NCI-H1930 (cell line): ENCODE measurements at places on chromosomes 16 and 17.

DNA sequence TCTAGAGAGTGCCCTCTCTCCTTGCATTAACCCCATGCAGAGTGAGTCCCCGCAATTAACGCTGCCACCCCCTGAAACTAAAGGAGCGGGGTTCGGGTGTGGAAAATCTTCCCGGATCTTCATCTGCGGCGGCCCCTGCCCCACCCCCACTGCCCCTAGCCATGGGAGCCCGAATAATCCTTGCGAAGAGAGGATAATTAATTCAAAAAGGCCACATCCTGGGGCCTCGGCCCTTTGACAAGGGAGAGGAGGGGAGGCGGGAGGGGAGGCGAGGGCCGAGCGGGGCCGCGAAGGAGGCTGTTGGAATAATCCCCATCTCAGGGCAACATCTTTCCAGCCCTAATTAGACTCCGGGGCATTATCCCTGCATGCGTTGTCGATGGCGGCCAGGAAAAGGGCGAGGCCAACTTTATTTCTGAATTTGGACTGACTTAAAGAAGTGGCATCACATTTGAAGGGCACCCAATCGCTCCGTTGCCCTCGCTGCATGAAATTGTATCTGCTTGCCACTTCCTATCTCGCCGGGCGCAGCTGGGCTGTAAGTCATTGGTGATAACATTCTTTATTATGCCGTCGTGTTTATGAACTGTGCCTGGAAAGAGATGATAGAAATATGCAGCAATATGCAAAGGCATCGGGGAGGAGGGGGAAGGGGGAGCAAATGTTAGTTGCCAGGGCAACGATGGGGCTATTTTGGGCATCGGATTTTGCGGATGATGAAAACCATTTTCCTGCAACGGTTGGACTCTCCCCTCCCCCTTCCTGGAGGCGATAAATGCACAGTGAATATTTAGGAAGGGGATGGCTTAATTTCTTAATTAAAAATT lies 387.1 kb upstream of the TNRC6C start:
- DNase-seq, result no peak

- DNase-seq, result no peak
Measured at GRCh38 chr16:19458722-19459379, 41.2 kb downstream of the TMC5 start.

DNA sequence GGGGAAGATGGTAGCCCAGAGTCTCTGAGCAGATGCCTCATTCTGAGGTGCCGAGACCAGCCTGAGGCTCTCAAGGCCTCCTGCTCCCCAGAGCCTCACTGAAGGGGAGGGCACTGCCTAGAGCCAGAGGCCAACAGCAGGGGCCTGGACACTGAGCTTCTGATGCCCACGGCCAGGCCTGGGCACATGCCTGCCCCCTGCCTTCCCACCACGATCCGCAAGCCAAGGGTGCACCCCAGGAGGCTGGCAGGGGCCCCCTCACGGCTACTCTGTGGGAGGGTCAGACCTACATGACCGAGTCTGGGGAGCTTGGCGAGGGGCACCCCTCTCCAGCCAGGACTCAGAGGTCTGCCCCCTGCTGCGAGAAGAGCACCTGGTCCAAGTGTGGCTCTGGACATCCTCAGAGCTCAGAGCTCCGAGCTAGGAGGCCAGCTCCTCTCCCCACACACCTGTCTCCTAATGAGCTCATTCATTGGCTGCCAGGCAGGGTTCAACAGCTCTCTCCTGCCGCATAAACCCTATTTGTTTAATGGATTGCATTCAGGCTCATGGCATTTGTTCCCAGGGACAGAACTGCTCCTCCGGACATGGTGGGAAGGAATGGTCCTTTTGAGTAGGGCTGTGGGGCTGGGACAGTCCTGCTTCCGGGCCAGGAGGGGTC lies 13.9 kb downstream of the OTOP3 start:
- no peak for DNase-seq

- no peak for DNase-seq
Measured at GRCh38 chr16:64745258-64745930, 376.5 kb downstream of the CDH11 start.

- no peak for DNase-seq
Measured at GRCh38 chr16:70512456-70512855, 10.9 kb downstream of the COG4 start.

GRCh38 chr16:6571044-6571443 lies 761.6 kb upstream of the RBFOX1 start:
- DNase-seq, result peak; percentile 30

DNA sequence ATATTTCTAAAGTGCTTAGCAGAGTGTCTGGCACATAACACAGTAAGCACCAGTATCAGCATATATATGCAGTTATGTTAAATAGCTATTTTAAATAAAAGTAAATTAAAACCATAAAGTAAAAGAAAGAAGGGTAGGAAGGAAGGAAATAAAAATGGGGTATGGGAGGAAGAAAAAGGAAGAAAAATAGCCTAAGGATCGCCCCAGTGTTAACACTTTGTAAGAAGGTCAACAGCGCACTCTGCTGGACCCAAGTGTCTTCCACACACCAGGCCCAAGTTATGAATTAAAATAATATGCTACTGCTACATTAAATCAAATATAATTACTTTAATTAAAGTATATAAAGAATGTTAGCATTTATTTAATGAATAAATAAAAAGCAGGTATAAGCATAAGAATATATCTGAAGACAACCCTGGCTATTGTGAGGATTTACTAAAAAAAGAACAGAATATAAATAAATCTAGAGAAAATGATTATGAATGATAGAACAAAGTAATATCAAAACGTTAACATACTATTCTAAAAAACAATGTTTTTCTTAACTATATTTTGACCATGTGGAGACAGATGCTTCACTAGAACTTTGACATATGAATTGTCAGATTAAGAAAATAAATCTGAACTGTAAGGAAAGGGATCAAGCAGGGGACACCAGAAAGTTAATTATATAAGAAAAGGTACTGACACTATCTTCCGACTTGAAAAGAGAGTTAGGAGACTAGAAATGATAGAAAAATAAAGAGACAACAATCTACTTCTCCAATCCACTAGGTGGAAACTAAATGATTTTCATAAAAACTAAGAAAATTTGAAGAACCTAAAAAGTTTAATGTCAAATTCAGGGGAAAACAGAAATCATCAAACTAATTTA lies 25.9 kb downstream of the BRIP1 start:
- peak; percentile 2 for DNase-seq

- no peak for DNase-seq
Measured at GRCh38 chr17:9956474-9957131, 51.5 kb upstream of the RCVRN start.

- no peak for DNase-seq
Measured at GRCh38 chr16:63563819-63564505, 1527.7 kb upstream of the CDH8 start.

- no peak for DNase-seq
Measured at GRCh38 chr17:70110443-70110880, 35.4 kb downstream of the KCNJ16 start.

GRCh38 chr16:67441907-67442306 lies 11.0 kb downstream of the HSD11B2 start:
- no peak for DNase-seq

DNA sequence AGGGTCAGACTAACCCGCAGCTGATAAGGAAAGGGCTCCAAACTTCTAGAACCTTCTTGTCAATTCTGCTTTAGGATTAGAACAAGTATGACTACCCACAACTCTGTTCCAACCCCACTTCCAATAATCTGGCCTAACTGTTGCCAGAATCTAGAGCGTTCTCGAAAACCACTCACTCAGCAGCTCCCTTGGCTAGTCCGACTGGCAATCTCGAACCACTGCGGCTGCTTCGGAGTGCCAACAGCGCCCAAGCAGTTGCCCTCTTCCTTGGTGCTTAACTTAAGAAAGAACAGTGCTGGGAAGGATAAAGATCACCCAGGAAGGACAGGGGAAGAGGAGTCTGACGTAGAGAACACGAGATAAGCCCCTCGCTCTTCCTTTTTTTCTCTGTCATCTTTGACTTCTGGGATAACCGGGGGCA lies 818 bp downstream of the DNAJC7 start:
- no peak for DNase-seq

DNA sequence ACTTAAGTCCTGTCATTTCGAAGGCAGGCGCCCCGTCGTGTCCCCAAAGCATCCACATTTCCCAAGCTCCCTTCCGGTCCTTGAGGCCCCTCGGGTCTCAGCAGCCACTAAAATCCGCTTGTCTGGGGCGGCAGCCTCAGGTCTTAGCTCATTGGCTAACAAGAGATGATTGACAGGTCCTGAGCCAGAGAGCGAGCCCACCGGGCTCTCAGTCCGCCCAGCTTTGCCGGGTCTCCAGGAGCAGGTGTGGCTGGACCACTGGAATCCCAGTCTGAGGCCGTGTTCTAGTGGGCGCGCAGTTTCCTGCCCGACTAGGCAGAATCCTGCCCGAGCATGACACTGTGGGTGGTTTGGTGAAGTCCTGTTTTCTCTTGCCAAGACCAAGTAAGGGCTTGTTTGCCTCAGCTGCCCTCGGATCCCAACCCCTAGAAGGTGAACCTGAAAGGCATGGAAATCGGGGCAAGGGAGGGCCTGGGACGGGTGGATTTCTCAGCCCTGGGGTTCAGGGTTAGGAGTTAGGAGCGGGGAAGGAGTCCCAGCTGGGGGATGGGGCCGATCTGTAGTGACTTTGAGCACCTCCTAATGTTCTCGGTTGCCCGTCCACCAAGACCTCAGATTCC lies 42.8 kb downstream of the MRC2 start:
- DNase-seq, result no peak

DNA sequence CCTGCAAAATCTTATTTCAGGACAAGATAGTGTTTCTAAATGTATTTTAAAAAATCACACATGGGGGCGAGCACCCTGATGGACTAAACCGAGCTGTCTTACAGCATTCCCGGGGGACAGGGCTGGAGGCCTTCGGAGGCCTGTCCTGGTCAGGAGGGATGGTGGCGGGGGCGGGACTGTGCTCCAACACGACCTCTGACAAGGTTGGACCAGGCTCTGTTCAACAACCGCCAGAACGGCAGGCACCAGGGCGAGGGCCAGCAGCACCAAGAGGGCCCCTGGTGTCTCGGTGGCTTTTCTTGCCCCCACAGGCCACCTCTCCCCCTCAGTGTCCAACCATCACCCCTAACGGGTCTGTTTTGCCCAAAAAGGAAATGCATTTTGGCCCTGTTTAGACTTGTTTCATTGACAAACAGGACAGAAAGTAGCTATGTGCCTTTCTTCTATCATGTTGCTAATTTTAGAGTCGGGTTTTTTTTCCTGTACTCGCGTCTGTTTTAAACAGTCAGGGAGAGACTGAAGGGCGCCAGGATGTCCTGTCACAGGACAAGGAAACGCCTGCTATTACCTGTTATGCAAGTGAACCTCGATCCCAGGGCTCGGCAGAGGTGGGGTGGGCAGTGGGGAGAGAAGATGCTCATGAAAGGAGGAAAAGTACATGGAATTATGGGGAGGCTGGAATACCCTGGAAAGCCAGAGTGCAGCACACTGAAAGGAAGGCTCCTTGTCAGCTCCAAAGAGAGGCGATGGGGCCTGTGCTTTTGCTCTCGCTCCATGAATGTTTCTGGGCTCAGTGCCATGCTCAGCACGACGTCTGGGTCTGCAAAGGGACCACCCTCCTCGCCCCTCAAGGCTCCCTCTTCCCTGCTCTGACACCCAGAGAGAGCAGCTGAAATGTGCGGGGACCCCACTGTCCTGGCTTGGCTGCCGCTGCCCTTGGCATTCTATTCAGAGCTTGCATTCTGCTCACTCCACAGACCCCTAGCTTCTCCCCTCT lies 11.9 kb downstream of the TMEM204 start:
- no peak for DNase-seq

- DNase-seq, result no peak
Measured at GRCh38 chr17:9941305-9941704, 36.2 kb upstream of the RCVRN start.

GRCh38 chr17:17628388-17629008 lies 37.0 kb upstream of the PEMT start:
- DNase-seq, result no peak

- no peak for DNase-seq
Measured at GRCh38 chr17:81950501-81950900, 3.5 kb upstream of the MYADML2 start.

DNA sequence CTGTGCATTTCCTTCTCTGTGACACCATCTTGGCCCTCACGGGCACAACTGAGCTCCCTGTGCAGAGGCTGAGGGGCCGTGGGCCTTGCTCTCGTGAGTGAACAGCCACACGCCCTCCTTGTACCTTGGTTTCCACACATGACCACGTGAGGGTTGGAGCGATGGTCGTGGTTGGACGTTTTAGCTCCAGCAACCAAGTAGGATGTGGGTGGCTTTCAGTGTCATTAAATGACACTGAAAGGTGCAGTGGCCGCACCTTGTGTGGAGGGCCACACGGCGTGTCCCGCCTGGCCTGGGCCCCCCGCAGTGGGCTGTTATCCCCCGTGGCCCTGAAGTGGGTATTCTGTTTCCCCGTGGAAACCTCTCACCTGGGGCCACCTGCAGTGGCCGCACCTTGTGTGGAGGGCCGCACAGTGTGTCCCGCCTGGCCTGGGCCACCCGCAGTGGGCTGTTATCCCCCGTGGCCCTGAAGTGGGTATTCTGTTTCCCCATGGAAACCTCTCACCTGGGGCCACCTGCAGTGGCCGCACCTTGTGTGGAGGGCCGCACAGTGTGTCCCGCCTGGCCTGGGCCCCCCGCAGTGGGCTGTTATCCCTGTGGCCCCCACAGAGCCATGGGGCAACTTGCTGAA lies 28.2 kb downstream of the ACSF3 start:
- no peak for DNase-seq

- no peak for DNase-seq
Measured at GRCh38 chr16:82072313-82072712, 37.3 kb downstream of the HSD17B2 start.

DNA sequence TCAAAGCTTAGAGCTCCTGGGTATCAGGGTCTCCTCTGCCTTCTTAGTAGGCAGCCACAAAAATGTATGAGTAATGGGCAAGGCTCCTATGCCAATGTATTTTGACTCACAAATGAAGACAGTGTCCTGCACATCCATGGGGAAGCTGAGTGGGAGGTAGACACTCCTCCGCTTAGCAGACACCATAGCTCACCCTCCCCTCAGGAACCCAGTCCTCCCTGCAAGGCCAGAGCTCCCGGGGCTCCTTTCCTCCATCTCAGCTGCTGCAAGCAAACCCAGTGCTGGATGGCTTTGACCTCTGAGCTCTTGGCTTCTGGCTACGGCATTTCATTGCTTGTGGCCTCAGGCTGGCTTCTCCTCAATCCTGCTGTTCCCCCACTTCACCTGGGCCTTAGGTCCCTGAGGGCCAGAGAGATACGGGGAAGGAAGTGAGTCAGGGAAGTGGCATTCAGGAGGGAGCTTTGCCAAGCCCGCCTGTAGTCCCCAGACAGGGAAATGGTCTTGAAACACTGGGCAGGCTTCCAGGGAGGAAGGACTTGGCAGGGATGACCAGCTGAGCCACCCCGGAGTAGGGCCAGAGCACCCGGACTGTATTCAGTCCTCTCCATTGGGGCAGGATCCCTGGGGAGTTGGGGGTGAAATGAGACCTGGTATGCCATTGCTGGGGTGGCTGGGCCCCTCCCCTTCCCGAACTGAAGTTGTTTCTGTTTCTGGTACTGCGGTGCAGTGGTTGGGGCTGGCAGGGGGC lies 4.5 kb downstream of the ABCC3 start:
- no peak for DNase-seq

DNA sequence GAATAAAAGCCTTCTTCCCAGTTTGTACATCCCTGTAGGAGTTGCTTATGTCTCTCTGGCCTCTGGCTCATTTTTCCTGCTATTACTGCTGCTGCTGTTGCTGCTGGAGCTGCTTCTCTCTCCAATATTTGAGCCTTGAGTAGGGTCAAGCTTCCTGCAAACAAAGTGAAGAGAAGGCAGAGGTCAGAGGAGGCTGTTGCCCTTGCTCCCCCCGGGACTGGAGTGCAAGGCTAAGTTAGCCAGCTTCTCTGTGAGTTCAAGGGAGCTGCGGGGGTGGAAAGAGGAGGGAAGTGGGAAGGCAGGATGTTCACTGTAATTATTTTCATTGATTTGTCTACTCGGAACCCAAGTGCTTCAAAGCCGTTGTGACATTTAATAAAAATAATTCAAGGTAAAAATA lies 77.0 kb upstream of the TMEM132E start:
- DNase-seq, result no peak
